Vagina (tissue), 2 donors: ENCODE measurements at places on chromosomes 16 and 17.

- DNase-seq, result no peak
Observed at GRCh38 chr16:79213214-79213613, 387.3 kb downstream of the MAF start.

DNA sequence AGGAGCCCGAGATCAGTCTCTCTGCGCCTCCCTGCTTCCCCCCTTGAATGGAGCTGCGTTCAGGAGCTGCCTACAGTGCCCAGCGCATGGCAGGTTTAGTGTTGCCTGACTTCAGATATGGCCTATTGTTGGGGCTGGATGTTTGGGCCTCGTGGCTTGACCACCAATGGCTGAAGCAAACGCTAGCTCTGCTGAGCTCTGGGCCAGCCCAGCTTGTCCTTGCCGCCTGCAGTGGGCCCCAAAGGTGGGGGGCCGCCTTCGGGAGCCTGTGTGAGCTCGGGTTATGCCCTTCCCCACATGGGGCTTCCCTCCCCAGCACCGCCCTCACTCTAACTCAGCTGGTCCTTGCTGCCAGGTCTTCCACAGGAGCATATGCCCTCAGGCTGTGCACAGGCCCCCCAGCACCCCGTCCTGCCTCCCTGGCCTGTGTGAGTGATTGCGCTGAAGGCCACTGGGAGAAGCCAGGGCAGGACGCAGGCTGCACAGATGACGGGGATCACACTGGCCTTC is 2.0 kb upstream of the METTL26 start:
- DNase-seq, result no peak

- DNase-seq, result peak; percentile 90
Observed at GRCh38 chr17:64661976-64662773, at the start of gene SMURF2. TSS of gene SMURF2 (minus strand) at chr17:64662307. CDS start at chr17:64661880, 427 bp downstream.

GRCh38 chr17:45081047-45081703 is 20.1 kb downstream of the NMT1 start:
- DNase-seq, result no peak

- DNase-seq, result no peak
Observed at GRCh38 chr16:9404811-9405210, 313.4 kb downstream of the HAPSTR1 start.

DNA sequence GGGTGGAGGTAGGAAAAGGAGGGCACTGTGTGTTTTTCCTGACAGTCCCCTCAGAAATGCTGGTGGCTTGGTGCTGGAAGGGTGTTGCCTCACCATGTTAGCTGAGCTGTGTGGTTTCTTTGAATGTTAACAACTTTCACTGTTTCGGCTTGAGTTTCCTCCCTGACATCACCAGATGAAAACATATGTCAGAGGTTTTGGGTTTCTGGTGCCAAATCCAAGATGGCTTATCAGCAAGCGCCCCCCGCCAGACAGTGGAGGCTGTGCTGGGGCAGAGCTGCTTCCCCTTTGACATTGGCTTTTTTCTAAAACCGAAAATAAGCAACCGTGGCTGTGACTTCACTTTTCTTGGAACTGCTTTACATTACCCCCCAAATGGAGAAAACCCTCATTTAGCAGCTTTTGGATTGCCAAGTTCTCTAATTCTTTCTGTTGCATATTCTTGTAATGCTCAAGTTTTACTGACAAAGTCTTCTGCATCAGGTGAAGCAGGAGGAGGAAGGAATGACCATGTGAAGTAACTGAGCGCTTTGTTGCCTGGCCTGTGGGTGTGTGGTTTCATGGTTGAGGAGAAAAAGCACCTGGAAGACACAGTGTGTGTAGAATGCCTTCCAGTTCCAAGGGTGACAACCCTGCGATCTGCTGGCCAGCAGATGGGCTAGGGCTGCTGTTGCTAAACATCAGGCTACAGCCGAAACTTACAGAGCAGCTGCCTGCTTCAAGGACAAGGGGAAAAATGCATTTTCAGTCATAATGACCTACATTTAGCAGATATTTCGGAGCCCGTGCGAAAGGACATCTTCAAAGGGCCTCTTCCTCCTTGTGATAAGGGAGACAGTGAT is 9.7 kb downstream of the RMI2 start:
- no peak for DNase-seq

GRCh38 chr17:39752241-39752881 is 14.6 kb downstream of the GRB7 start:
- DNase-seq, result no peak

GRCh38 chr17:78144147-78144719 is 2.0 kb upstream of the C17orf99 start:
- DNase-seq, result no peak

GRCh38 chr17:11273596-11273995 is 32.6 kb downstream of the SHISA6 start:
- DNase-seq, result no peak

- DNase-seq, result no peak
Observed at GRCh38 chr16:88530858-88531203, 39.4 kb upstream of the ZC3H18 start.

- DNase-seq, result no peak
Observed at GRCh38 chr17:62062302-62062701, 2.8 kb downstream of the MED13 start.

- DNase-seq, result no peak
Observed at GRCh38 chr16:9465161-9465560, 373.7 kb downstream of the HAPSTR1 start.

- DNase-seq, result no peak
Observed at GRCh38 chr17:81254955-81255717, 16.0 kb downstream of the NDUFAF8 start.

DNA sequence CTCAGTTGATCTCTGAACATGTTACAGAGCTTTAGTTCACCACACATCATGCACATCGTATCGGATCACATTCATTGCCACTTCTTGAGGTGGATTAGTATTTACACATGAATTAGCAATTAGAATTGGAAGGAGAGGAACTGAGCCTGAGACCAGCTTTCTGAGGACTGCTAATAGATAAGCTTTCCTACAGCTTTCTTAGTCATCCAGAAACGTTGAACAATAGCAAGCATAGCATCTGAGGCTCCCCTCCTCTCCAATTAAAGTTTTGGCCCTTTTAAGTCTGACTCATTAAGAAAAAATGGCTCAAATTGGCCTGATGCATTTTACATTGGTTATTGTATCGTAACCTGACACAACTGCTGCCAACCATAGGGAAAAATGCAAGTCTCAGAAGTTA is 1130.4 kb downstream of the CDH8 start:
- no peak for DNase-seq

GRCh38 chr16:17511340-17511739 is 40.6 kb upstream of the XYLT1 start:
- DNase-seq, result no peak

DNA sequence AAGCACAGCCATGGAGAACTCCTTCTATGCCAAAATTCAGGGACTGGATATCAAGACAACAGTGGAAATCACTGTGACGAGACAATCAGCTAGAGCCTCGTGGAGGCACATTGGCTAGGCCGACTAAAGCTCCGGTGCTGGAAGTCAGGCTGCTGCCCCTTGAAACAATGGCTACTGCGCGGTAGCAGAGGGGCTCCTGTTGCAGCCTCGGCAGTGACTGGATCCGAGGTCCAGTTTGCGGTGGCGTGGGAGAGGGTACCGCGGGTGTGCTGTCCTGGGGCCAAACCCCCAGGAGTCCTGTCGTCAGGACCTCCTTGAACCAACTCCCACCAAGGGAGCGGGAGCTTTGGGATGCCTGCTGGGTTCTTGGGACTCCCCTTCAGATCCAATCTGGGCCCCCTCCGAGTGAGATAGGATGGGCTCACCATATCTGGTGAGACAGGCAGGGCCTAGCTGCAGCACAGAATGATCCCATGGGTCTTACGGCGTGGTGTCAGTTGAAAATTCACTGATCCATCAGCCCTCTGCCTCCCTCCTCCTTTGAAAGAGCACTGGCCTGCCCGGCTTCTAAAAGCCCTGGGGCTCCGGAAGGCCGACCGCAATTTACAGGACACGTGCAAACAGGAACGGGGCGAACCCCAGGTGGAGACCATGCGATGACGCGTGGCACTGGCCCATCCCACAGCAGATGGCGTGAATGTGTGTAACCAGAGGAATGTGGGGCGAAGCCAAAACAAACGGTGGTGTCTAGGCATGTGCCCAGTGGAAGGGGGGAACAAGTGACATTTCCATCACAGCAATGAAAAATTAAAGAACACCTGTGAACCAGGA is 15.8 kb upstream of the KCNJ18 start:
- no peak for DNase-seq

DNA sequence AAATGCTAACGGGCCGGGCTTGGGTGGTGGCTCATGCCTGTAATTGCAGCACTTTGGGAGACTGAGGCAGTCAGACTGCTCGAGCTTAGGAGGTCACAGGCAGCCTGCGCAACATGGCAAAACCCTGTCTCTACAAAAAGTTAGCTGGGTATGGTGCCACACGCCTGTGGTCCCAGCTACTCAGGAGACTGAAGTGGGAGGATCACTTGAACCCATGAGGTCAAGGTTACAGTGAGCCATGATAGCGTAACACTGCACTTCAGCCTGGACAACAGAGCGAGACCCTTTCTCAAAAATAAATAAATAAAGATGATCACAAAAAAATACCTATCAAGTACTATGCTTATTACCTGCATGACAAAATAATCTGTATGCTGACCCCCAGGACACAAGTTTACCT is 46.3 kb upstream of the INTS2 start:
- no peak for DNase-seq
